ENCODE measurements at places on chromosomes 13 and 19.

- no peak for DNase-seq
These were observed 318.6 kb downstream of the DCT start for GRCh38 chr13:94160875-94161274.

- DNase-seq, result no peak
These were observed 1363.5 kb upstream of the PCDH20 start for GRCh38 chr13:62779161-62779560.

DNA sequence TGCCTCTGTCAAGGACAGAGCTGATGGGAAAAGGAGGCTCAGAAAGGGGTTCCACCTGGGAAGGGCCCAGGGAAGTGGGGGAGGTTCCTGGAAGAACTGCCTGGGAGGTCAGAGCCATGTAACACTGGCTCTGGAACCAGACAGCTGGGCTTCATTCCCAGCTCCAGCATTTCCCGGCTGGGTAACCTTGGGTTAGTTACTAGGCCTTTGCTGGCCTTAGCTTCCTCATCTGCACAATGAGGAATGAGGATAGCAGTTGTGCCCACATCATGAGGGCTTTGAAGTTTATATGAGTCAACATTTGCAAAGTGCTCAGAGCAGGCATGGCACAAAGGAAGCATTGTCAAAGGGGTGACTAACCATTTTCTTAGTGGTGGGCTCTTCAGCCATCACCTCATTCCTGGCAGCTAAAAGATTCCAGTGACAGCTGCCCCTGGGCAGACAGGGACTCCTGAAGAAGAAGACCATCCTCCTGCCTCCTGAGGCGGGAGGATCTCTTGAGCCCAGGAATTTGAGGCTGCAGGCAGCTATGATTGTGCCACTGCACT, 1.7 kb upstream of the DNAJB1 start:
- no peak for DNase-seq

DNA sequence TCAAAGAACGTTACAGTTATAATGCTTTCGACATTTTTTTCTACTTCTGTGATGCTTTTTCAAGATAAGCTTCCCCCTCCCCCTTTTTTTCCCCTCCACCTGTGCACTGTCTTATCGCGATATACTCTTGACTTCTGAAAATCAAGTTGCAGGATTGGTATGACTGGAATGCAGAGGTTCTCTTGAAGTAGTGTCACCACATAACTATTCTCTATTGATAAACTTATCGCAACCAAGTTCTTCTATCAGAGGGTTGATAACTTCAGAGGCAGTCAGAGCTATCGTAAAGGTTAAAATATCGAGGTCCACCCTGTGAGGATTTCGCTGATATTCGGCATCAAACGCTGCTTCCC, 820 bp downstream of the EID2 start:
- no peak for DNase-seq

DNA sequence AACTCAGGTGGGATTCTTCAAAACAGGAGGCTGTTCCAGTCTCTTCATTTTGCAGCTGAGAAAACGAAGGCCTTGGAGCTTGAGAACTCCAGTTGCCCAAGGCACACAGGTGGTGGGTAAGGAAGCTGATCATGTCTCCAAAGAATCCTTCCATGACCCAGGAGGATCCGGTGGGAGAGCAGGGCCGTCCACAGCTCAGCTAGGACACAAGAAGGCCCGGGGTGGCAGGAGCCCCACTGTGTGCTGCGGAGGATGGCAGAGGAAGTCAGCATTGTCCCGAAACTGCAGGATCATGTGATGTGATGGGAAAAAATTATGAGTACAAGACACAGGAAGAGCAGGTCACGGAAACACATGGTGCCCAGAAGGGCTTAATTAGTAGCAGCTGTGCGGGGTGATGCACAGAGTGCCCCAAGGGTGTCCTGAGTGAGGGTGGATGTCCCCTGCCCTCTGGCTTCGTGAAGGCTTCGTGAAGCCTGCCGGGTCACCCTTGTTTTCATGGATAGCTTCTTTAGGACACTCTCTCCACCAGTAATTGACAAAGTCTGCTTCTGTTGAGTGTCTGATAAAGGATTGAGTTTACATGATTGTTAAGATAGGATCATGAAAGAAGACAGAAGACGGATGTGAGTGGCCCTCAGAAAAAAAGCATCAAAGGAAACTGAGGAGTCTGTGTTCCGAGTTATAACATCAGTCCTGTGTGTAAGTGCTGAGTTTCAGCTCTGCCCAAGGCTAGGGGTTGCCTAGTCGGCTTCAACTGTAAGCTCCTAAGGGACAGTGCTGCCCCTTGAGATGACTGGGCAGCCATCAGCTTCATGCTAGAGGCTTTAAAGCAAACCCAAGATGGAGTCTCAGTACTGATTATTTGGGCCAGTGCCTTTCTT, 33.8 kb upstream of the SACS start:
- peak; percentile 73 for DNase-seq

DNA sequence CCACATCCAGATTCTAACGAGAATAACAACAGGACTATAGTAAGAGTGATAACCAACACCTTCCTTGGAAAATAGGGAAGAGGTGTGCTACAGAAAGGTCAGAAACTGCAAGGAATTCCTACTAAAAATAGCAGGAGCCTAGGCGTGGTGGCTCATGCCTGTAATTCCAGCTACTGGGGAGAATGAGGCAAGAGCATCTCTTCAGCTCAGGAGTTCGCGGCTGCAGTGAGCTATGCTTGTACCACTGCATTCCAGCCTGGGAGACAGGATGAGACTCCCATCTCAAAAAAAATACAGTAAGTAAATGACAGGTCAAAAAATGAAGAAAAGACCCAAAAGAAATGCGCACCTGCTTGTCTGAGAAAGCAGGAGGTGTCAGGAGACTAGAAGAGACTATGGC, 101.5 kb upstream of the TSHZ3 start:
- DNase-seq, result no peak

DNA sequence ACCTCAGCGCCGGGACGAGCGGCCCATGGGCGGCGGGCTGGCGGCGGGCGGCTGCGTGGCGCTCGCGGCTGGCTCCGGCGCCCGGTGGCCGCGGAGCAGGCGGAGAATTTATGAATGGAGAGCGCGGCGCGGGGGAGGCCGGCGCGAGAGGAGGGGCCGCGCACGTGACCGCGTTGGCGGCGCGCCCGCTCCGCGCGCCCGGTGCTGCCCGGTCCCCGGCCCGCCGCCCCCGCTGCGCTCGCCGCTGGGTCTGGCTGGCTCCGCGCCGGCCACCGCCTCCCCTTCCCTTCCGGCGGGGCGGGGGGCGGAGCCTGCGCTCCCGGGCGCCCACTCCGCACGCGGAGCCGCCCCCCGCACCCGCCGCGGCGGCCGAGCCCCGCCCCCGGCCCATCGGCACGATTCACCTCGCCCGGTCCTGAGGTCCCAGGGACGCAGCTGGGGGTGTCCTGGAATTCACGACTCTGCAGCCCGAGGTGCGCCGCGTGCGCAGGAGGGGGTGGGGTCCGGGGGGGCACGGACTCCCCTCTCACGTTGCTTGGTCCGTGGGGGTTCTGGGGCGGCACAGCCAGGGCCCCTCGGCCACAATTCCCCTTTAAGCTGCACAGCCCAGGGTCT, at the start of gene CBARP:
Gene CBARP (minus strand): TSS at position 252 of the 615 bp plus-strand sequence. CDS start 1,905 bp downstream, outside the sequence.
- DNase-seq, result peak; percentile 51

DNA sequence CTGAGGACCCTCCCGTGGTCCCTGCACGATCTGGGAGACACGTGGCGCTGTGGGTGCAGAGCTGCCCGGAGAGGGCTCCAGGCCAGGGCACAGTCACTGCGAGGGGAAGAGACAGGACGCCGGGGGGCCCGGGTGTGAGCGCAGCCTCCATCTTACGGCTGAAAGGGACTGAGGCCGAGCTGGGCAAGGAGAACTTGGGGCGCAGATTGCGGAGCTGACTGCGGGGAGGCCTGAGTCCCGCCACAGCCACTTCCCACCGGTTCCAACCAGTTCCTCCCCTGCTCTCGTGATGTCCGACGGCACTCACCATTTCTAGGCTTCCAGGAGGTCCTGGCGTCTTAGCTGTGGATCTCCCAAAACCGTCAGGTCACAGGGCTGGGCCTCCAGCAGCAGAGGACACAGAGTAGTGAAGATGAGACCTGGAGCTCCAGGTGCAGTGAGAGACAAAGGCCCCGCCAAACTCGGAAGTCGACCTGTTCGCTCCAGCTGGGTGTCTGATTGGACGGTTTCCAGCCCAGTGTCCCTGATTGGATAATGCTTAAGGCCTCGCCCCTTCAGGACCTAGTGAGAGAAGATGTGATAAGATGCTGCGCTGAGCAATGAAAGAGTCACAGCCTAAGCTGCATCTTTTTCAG, 4.8 kb upstream of the ZNF253 start:
- DNase-seq, result no peak

DNA sequence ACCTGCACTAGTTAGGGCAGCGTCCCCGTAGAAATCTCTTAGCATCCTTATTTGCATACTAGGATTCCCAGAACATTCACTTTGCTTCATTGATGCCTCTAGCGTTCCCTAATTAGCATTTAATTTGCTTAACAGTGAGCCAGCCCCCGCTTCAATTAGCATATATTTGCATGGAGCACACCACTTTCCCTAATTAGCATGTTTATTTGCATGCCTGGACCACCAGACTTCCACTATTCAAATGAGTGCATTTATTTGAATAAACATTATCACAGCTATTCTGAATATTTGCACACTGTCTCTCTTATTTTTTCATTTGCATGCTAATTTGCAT, 69.6 kb downstream of the RYR1 start:
- DNase-seq, result no peak

All from fibroblast of skin of scalp (primary cell).